Smooth muscle cell of bladder (primary cell): ENCODE measurements at places on chromosomes 3 and 15. TPM values are rescaled to one million over a fixed set of nuclear protein-coding genes. Genes with fewer than 3 reads are reported as not detected.

The RTP3 gene
- total RNA-seq = not detected in 2 replicates

The SNTN gene
- total RNA-seq = not detected in 2 replicates

The PATL2 gene
- 0.28 and 0.43 TPM in 2 replicates for total RNA-seq

The SLC51B gene
- total RNA-seq = 0.55 and 2.0 TPM in 2 replicates

The PLSCR1 gene
- total RNA-seq = 44.5 and 50.2 TPM in 2 replicates

The ECE2 gene
- not detected in 2 replicates for total RNA-seq

The GLDN gene
- 26.8 and 75.1 TPM in 2 replicates for total RNA-seq

The CSPG4 gene
- total RNA-seq = 11.0 and 15.3 TPM in 2 replicates

The MINAR1 gene
- 0.57 and 0.65 TPM in 2 replicates for total RNA-seq
